Stimulated activated CD8-positive, alpha-beta memory T cell treated with anti-CD3 and anti-CD28 coated beads, Interleukin-15, amount 100 ng/mL, for 1 hour (primary cell): ENCODE measurements at places on chromosomes 16 and 17.

- no peak for DNase-seq
Observed at GRCh38 chr16:12240036-12240435, 263.5 kb downstream of the SNX29 start.

DNA sequence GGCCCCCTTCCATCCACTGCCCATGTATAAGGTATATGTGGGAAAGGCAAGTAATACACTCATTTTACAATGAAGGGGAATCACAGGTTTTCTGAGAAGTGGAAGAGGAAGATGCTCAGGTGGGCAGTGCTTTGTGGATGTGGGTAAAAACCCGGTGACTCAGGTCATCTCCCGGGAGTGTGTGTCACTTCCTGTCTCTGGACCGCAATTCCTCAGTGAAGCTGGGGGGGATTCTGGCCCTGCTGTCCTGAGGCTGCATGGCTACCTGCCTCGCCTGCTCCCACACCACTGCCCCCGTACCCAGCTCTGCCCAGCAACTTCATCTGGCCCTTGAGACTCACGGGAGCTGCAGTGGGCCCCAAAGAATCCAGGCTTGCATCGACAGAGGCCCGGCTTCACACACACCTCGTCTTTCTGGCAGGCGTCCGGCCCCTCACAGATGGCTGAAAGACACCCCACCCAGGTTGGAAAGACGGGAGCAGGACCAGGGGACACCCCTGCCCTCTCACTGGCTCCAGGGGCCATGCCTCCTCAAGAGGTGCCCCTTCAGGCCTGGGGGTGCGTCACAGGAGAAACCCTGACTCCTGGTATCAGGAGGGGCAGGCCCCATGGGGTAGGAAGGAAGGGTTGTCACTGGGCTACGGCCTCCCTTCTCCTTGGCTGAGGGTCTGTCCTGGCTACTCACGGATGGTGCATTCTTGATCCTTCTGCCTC is 882 bp downstream of the SCARF1 start:
- no peak for DNase-seq

- DNase-seq: no peak
Observed at GRCh38 chr17:29667969-29668368, 45.3 kb upstream of the CORO6 start.

DNA sequence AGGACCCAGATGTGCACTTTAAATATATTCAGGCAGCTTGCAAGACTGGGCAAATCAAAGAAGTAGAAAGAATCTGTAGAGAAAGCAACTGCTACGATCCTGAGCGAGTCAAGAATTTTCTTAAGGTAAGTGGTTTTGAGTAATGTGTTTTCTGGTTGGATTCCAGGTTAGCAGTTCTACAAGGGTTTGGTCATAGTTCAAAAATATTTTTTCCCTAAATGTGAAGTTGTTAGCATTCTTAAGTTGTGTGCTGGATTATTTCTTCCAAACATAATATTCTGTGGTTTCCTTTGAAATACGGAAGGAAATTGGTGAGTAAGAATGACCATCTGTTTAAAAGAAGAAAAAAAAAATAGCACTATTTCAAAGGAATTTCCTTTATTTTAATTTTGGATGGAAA is 38.4 kb downstream of the PTRH2 start:
- DNase-seq: no peak

GRCh38 chr17:70969521-70970034 is 800.2 kb downstream of the KCNJ2 start:
- no peak for DNase-seq

GRCh38 chr16:85948616-85949265 is 49.8 kb downstream of the IRF8 start:
- no peak for DNase-seq

DNA sequence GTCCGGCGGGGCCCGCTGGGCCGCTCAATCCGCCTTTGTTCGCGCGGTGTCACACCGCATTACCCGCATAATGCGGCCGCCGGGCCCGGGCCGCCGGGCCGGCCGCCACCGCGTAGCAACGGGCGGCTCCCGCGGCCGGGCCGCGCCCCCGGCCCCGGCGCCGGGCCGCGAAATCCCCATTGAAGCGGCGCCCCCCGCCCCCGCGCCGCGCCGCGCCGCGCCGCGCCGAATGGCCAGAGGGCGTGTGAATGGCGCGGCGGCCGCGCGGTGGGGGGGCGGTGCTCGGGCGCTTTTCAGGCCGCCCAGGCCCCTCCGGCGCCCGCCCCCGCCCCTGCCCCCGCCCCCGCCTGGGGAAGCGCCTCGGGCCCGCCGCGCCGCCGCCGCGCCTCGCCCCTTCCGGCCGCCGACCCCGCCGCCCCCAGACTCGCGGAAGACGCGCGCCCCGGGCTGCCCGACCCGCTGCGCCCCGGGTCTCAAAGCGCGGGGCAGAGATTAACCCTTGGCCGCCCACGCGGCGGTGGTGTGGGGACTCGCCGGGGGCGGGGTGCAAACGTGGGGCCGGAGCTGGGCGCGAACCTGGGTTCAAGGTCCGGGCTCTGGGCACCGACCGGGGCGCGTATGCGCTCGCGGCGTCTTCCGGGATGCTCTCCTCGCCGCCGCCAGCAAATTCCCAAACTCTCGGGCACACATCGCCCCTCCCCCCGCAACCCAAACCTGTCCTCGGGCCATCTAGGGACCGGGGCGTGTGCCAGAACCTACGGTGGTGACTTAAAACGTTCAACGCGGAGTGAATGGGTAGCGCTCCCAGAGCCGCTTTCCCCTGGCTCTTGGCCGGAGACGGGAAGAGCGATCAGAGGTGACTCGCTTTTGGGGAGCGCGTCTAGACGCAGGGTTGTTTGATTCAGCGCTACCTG is 46.7 kb downstream of the WNT3 start:
- no peak for DNase-seq

DNA sequence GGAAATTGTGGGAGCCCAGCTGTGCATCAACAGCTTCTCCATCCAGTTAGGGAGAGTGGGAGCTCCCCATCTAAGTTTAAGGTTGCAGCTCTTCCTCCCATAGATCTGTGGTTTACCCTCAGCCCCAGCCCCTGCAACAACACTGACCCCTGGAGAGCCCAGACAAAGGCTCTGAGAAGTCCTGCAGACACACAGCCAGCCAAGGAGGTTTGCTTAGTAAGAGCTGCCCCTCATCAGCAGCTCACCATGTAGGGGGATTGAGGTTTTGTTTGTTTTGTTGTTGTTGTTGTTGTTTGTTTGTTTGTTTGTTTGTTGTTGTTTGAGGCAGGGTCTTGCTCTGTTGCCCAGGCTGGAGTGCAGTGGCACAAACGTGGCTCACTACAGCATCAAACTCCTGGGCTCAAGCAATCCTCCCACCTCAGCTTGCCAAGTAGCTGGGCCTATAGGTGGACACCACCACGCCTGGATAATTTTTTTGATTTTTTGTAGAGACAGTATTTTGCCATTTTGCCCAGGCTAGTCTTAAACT is 138.6 kb downstream of the CLEC16A start:
- DNase-seq: no peak

GRCh38 chr17:48593840-48594537 is 410 bp upstream of the HOXB5 start:
- DNase-seq: peak; percentile 66

DNA sequence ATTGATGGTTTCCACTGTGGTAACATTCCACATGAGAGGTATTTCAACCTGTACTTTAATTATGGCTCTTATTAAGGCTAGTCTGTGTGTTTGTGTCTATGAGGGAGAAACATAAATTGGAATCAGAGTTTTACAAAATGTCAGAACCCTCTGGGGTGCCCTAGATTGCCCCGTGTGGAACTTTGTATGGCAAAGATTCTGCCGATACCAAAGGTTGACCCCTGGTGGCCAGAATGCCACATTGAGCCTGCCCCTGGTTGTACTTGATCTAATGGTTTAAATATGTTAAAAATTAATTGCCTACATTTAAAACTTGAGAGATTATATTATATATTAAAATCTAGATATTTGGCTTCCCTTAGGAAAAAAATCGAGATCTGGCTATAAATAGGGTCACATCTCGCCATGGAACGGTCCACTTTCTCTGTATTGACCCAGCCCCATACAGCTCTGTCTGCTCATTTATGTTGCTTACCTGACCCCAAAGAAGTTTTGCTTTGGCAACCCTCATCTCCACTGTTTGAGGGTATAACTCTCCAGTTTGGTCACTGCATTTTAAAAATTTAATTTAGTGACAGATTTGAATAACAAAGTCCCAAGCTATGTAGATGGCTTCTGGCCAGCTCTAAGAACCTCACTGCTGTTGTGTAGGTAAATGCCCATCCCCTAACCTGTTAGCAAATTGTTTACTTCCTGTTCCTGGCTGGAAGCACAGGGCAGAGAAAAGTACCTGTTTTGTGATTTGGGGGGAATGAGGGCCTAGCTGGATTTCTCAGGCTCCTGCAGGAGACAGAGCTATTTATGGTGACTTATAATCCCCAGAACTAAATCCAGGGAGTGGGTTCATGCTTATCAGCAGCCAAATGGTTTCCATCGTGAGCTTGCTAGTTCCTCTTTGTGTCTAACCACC is 95.0 kb downstream of the PLCG2 start:
- DNase-seq: peak; percentile 34

GRCh38 chr16:14106457-14106856 is 35.3 kb downstream of the MRTFB start:
- DNase-seq: no peak

- DNase-seq: no peak
Observed at GRCh38 chr16:4377573-4378154, 6.0 kb downstream of the VASN start.

DNA sequence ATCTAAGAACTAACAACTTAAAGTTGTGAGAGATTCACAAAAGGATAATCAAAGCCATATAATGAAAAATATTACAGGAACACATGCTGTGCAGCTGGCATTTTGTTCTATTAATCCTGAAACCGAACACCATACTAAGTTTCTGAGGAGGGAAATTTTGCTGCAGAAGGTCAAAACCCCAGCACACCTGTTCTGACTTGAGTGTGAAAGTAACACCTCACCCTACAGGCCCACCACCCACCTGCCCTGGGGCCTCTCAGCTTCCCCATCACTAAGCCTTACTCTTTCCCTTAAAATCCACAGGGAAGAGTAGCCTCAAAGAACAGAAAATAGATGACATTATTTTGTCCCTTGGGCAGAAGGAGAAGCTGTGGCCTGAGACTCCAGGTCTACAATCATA is 44.8 kb downstream of the STAT5A start:
- no peak for DNase-seq

- DNase-seq: peak; percentile 78
Observed at GRCh38 chr16:58511933-58512815, 3.1 kb upstream of the SETD6 start.

GRCh38 chr17:44775838-44776621 is 17.2 kb downstream of the ADAM11 start:
- peak; percentile 98 for DNase-seq

DNA sequence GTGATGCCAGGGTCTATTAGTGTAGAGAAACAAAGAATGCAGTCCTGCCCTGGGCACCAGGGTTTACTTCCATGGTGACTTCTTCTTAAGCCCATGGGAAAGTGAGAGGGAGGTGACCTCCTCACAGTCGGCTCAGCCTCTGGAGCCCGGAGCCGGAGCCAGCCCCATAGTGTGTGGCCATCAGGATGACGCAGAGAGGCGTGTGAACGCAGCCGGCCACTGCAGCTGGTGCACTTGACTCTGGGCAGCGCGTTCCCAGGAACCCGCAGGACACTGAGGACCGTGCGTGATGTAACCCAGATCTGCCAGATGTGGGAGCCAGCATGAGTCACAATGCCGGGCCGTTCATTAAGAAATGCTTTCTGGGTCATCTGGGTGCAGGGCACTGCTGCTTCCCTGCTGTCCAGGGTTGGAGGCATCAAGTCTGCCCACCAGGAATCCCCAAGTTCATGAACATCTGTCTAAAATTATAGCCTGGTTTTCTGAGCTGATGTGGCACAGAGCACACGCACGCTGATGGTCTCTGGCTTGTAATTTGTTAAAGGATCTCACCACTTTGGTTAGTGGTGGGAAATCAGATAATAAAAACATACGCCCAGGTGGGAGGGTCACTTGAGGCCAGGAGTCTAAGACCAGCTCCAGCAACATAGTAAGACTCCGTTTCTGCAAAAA is 114.1 kb downstream of the PITPNC1 start:
- DNase-seq: no peak

GRCh38 chr17:69506489-69506888 is 92.0 kb downstream of the MAP2K6 start:
- no peak for DNase-seq

DNA sequence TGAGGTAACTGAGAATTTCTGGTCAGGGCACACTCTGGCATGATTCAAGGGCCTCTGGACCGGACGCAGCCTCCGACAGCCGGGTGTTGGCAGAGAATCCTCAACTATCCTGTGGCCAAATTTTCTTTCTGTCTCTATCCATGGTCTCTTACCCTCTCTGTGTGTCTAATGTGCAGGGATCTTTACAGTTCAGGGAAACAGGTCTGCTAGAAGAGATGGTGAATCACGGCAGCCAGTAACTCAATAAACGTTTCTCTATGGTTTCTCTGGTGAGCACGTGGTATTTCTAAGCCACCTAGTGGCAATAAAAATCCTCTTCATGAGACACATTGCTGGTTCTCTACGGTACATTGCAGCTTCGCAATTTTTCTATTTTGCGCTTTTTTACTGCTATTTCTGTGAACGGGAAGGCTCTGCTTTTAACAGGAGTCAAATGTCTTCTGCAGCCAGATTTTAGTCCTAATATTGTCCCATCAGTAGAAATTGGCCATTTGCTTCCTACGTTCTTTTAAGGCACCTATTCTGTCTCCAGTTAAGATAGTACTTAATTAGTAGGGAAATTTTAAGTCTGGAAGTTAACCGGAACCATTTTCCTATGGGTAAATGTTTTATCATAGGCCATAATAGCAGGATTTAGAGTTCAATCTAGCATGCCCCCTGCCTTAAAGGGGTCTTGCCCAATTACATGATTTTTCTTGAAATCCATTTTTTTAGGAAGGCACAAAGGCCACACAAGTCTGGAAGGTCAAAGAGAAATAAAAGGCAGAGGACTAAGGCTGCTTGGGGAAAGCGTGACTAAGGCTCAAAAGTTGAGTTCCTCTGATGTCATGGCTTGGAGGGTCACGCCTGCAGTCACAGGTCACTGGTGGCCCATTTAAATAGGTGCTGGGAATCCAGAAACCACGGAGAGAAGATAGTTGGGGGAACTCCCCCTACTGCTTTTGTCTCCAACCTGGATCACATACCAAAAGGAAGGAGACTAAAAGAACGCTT is 31.5 kb downstream of the QPRT start:
- no peak for DNase-seq

DNA sequence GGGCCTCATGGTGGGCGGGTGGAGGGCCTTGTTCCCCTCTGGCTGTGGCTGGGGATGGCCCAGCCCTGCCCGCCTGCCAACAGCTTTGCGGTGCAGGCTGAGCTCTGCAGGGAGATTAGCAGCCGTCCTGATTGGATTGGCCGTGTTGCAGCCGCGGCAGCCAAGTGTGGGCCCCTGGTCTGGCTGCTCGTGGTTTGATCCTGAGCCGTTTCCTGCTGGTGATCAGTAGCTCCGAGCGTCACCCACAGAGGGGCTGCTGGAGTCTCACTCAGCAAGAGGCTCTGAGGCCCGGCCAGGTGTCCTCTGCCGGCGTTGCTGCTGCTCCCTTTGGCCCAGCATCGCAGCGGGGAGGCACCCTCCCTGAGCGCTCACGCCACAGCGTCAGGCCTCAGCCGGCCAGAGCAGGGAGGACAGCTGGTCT is 32.5 kb downstream of the BAIAP2 start:
- no peak for DNase-seq

- DNase-seq: no peak
Observed at GRCh38 chr16:9772526-9773225, 409.6 kb downstream of the GRIN2A start.
